Amniotic epithelial cell (primary cell): ENCODE measurements at places on chromosomes 3 and 15.
A peak's percentile ranks its signal among the peaks of the same experiment; 100 is the strongest.

GRCh38 chr3:159652452-159652851, 336.2 kb upstream of the IL12A start:
- no peak for DNase-seq

GRCh38 chr3:25503898-25504301, 75.8 kb downstream of the RARB start:
- DNase-seq = no peak

- peak; percentile 54 for DNase-seq
These were observed 68.3 kb upstream of the SLC12A8 start for GRCh38 chr3:125280668-125281361.

- DNase-seq = no peak
These were observed 71.7 kb upstream of the CFAP20DC start for GRCh38 chr3:59121346-59122144.

DNA sequence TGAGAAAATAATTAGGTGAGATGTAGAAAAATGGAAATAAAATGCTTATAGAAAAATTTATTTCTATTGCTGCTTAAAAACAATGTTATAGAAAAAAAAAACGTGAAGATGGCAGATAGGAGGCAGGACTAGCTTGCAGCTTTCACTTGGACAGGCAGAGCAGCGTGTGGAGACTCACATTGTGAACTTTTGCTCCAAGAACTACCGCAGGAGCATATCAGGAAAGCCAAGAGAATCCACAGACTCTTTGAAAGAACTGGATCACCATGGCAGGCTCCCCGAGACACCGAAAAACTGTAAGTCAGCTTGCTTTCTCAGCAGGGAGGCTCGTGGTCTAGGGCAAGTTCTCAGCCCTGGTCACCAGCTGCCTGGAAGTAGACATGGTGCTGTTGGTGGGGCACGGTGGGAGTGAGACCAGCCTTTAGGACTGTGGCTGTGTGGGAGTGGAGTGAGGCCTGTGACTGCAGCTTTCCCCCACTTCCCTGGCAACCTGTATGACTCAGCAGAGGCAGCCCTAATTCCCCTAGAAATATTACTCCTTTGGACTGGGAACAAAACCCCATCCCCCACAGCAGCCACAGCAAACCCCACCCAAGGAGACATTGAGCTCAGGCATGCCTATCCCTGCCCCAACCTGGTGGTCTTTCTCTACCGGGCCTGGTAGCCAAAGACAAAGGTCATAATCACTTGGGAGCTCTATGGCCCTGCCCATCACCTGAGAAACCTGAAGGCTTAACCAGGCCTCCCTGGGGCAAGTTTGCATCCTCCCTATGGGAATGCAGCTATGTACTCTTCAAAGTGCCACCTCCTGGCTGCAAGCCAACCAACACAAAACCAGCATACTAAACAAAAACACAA, 22.8 kb downstream of the STRIT1 start:
- DNase-seq = peak; percentile 19

GRCh38 chr3:4722103-4722502, 229.0 kb downstream of the ITPR1 start:
- peak; percentile 85 for DNase-seq

GRCh38 chr15:29348336-29348914, 78.8 kb upstream of the NSMCE3 start:
- no peak for DNase-seq

DNA sequence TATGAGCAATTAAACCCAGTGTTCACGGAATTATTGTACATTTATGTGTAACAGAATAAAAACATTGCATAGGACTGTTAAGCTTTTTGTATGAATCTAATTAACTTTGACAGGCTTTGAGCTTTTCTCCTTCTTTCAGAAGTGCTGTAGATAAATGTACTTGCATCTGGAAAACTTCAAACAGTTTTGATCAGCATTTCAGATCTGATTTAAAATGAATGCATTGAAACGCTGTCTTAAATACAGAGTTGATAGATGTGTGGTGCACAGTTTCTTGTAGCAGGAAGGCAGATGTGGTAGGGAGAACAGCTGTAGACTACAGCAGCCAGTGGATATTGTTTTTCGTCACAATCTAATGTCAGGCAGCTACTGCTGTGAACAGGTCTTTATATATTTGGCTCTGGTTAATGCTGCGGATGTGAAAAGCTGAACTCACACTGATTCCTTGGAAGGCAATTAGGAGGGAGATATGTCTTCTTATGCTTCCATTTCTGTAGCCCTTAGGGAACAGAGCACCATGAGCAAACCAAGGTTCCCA, 193.8 kb upstream of the GOLIM4 start:
- no peak for DNase-seq

DNA sequence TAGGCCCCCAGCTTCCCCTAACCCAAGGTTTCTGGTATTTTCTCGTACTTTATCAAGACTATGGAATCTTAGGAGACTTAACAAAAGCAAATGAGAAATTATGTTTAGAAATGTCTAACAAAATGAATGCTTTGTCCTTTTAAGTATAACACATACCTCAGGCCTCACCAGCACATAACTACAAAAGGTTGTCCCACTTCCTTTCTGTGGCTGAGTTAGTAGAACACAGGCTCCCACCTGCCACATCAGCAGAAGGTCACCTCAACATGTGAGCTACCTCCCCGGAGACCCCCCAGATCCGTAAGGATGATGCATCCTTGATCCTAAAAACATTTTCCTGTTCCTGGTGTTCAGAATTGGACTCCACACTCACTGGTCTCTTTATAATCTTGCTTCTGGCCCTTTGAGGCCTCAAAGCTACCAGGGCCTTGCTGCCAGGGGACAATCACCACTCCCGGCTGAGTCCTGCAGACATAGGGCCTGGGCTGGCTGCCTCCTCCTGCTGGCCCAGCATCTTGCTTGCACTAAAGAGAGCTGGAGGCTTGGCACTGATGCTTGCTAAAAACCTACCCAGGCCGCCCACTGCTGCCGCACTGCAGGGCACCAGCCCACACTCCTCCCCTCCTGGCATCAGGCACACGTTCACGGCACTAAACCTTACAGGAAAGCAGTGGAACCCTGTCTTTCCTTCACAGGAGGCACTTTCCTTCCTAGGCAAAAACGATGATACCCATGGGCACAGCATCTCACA, 2.9 kb downstream of the CCRL2 start:
- no peak for DNase-seq

- DNase-seq = no peak
These were observed 783 bp downstream of the ITIH1 start for GRCh38 chr3:52777959-52778805.

DNA sequence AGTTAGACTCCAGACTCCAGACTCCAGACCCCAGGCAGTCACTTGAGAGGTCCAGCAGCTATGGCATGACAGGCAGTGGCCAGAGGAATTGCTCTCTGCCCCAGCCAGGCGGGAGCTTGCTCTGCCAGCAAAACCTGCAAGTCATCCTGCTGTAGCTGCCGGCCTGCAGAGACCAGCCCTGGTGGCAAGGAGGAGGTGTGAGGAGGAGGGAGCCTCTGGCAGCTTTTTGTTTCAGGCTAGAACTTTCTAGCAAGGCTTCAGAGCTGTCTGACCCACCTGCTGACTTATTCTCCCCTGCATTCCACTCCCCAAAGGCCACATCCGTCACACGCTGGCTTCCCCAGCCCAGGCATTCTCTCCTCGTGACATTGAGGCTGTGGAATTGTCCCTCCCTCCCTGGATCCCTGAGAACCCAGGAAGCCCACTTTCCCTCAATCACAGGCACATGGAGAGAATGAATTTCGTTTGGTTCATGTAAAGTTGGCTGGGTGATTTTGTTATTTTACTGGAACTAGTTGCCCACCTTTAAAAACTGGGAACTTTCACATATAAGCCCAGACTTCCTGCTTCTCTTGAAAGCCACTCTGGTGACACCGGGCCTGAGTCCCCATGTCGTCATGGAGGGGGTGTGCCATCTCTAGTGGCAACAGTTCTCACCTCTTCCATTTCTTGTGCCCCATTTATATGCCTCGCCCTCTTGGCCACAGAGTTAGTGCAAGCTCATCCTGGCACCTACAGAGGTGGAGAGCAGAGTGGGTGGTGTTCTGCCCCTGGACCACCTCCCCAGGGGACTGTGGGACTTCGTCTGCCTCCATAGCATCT, 82.7 kb downstream of the ABHD5 start:
- no peak for DNase-seq

DNA sequence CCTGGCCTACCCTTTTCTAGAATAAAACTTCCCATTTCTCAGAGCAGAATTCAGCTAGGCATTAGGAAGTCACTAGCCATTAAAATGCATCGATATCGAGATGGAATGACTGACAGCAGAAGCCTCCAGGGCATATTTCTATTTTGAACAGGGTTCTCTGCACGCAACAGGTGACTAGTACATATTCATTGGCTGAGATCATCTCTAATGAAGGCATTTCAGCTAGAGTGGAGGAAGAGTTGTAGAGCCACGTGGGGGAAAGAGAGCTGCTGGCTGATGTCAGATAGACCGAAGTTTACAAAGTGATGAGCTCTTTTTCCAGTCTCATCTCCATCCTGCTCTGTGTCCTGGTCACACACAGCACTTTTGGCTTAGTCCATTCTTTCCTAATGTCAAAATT, 7.5 kb downstream of the TMEM40 start:
- DNase-seq = peak; percentile 30

DNA sequence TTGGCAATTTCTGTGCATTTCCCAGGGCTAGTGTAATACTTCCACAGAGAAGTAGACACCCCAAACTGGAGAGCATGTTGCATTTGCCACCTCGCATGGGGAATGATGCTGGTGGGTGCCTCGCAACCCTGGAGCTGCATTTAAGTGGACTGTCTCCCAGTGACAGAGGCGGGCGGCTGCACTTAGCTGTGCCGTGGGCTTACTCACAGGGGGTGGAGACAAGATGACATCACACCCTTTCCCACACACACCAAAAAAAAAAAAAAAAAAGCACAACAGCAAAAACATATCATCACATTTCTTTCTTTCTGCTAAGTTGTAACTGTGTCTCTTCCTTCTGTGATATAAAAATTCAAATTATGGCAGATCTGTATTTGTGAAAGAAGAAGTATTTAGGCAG, at the start of gene ABI3BP:
Gene ABI3BP (minus strand): TSS at position 113 of the 400 bp plus-strand sequence. CDS start 37 bp downstream, at position 76.
- peak; percentile 81 for DNase-seq
